Mucosa of gallbladder (tissue), 1 donor: ENCODE measurements at places on chromosomes 5 and 9. TPM values are rescaled to one million over a fixed set of nuclear protein-coding genes. Genes with fewer than 3 reads are reported as not detected.

GRCh38 chr5:170312666-170313065, 15.1 kb upstream of the LCP2 start:
- no peak for DNase-seq

PPIC gene
- total RNA-seq, result 28.8 TPM

GRCh38 chr9:75540185-75540584, 350.3 kb upstream of the PCSK5 start:
- no peak for DNase-seq

SEMA5A gene
- total RNA-seq, result 29.3 TPM

PIP5KL1 gene
- 4.9 TPM for total RNA-seq

DNA sequence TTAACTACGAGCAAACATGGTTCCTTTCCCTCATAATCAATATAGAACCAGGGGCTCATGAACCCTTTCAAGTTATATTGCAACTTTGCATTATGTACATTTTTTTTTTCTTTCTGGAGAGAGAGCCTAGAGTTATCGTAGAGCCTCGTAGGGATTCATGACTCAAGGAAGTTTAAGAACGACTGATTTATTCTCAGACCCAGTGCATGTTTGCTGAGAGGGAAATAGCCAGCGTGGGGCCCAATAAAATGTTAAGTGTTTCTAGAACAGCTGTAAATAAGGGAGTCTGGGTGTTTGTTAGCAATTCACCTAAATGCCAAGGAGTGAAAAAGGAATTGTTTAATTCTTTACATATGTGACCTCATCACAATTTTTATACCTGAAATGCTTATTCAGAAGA, 119.0 kb upstream of the KLF9 start:
- DNase-seq, result no peak

HEMGN gene
- 0.14 TPM for total RNA-seq
